ENCODE measurements at places on chromosomes 4 and X.

DNA sequence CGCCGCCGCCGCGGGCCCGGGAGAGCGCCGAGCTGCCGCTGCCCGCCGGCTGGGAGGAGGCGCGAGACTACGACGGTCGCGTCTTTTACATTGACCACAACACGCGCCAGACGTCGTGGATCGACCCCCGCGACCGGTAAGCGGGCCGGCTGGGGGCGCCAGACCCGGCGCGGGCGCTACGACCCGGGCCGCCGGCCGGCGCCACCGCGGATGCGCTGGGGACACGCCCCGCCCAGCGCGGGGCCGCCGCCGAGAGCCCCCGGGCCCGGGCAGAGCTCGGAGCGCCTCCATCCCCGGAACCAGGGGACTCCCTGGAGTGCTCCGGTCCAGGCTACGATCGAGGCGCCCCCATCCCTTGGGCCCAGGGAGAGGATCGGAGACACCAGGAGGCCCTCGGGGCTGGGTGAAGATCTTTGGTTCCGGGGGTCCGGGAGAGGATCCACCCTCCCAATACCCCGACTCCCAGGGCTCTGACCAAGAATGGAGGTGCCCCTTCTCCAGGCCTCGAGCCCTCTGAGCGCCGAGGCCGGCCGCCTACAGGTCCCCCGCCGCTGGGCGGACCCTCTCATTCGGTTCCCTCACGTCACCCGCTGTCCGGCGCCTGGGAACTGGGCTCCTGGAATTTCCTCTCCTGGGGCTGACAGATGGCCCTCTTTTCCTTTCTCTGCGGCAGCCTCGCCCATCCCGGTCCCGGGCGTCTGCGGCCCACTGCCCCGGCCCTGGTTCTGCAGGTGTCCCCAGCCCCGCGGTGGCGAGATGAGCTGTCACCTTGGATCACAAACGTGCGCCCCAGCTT is 48.8 kb downstream of the CLDN34 start:
- DNase-seq: peak; percentile 60

DNA sequence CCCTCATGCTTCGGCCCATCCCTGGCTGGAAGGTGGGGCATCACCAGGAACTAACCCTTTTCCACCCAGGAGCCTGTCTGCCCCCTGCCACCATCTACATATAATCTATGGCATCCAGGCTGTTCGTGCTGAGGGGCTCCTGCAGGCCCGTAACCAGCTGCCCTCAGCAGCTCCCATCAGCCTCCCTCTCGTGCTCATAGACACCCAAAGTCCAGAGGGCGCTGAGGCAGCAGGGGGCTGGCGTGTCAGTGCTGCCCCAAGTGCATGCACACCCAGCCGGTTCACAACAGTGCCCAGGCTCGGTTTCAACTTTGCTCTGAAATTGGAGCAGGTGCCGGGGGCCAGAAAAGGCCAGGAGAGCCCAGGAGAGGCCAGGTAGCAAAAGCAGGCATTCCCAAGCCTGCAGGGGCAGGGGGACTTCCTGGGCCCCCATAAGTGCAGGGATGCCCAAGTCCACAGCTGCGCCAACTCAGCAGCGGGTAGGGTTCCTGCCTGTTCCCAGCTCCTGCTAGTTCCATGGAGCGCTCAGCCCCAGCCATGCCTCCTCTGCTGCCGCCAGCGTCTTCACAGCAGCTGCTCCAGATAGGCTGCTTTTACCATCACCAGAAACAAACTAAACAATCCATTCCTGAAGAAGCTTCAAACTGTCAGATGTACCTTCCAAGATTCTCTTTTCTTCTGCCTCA is 558.2 kb upstream of the GNPDA2 start:
- DNase-seq: no peak

DNA sequence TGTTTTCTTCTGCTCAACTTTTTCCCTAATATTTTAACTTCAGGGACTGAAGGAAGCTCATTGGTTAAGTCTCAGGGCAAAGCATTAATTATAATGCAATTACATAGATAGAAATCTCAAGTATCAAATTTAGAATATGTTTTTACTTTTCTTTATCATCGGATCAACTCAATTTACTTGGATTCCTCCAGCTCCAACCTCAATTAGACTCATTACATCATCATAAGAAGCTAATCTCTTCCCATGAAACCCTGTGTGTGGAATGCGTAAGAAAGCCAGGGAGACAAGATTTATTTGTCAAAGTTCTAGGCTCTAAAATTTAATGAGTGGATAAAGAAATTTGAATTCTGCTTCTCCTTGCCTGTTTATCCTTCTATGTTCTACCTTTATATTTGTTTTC is 918.4 kb downstream of the ADGRL3 start:
- DNase-seq: no peak

- DNase-seq: no peak
Measured at GRCh38 chr4:67939195-67939594, 24.1 kb downstream of the TMPRSS11A start.

DNA sequence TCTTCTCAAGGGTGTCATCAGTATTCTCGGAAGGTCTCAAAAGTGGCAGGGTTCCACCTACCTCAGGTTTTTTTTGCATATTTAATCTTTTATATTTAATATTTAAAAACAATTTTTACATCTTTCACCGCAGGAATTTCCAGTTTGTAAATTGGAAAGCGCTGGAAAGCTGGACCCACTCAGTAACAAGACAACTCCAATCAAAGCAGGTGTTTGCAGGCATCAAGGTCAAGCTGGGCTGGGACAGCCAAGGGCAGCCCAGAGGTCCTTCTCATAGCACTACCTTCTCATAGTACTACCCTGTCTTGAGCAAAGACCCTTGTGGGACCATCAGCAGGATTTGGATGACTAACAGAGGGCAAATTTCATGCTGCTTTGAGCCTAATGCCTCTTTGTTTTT is 160.1 kb downstream of the TET2 start:
- DNase-seq: no peak

- no peak for DNase-seq
Measured at GRCh38 chr4:81635739-81636138, 164.0 kb upstream of the RASGEF1B start.

DNA sequence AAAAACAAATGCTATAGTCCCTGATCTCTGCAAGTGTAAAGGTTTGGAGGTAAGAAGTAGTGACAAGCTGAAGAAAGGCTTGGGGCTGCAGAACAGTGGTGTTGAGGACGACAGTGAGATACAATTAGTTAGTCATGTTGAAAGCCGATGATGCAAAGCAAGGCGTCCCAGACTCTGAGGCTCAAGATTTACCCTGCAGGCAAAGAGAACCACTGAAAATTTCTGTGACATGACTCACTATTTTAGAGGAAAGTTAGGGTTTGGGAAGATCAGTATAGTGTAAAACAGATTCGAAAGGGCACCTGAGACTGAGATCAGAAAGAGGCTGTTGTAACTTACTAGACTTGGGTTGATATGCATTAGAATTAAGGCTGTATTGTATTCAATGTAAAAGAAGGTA is 281.3 kb upstream of the FTHL17 start:
- no peak for DNase-seq

- no peak for DNase-seq
Measured at GRCh38 chrX:153411255-153411987, at the start of gene ZFP92. TSS of gene ZFP92 (plus strand) at chrX:153411472. CDS start at chrX:153418323, 6,851 bp downstream.

DNA sequence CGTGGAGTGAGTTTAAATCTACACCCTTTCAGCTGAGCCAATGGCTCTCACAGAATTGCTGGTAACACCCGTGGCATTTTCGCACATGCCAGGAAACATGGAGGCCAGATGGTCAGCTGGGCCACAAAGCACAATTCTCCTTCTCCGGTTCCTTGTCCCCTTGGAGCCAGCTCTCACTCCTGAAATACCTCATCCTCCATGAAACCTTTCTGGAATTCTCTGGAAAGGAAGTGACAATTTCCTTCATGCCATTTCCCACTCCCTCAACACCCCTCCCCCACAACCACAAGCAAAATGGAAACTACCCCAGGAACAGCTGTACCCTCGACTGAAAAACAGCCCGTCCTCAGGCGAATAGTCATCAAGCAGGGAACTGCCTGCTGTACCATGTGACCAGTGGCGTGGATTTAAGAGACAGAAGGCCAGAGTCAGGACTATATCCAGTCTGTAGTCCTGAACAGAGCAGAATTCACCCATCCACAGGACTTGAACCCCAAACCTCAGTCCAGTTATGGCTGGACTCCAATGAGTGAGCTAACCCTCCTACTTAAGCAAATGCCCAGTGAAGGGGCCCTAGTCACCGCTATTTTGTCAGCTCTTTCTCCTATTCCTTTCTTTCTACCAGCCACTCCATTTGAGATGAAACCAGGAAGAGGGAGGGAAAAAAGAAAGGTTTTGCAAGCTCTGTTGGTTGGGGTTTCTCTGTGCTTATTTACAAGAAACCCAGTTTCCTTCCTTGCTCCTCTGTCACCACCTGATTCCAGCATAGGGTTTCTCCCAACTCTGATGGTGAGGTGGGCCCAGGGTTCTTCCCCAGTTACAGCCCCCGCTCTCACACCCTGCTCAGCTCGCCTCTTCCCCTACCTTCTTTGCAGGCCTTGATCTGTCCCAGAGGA is 24.5 kb downstream of the ELF4 start:
- DNase-seq: no peak

DNA sequence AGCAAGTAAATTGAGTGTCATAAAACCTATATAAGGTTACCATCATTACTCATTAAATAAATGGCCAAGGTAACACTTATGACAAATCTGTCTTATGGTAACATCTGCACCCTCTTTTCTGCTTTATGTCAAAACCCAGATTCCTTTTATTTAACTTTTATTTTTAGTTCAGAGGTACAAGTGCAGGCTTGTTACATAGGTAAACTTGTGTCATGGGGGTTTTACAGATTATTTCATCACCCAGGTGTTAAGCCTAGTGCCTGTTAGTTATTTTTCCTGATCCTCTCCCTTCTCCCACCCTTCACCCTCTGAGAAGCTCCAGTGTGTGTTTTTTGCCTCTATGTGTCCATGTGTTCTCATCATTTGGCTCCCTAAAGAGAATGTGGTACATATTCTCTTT is 930.7 kb downstream of the CCSER1 start:
- DNase-seq: no peak

DNA sequence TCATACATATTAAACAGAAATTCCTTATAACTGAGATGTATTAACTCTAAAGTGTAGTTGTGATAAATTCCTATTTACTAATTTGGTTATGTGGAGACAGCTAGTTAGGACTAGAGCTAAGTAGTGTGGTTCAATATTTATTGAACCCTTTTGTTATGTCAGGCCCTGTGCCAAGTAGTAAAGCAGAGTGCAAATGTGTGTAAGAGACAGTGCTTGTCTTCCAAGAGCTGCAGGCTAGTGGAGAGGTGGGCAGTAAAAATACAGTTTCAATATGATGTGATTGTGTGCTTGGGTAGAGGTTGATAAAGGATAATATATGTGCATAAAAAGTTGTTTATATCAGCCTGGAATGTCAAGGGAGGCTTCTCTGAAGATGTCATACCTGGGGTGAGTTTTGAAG is 80.0 kb downstream of the TBC1D19 start:
- no peak for DNase-seq

DNA sequence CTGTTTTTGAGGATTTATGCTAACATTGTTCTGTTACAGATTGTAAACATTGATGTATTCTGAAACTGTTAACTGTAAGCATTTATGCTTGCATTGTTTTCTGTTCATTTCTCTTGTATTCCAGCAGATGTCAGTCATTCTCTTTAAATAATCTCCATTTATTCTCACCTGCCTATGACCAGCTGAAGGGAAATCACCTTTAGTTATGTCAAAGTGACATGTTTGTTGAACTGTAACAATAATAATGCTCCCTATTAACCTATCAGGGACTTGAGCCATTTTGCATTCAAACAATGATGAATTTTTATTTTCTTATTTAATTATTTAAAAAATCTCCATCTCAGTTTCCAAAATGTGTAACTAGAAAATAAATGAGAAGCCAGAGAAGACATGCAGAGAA is 58.0 kb downstream of the SPCS3 start:
- no peak for DNase-seq

DNA sequence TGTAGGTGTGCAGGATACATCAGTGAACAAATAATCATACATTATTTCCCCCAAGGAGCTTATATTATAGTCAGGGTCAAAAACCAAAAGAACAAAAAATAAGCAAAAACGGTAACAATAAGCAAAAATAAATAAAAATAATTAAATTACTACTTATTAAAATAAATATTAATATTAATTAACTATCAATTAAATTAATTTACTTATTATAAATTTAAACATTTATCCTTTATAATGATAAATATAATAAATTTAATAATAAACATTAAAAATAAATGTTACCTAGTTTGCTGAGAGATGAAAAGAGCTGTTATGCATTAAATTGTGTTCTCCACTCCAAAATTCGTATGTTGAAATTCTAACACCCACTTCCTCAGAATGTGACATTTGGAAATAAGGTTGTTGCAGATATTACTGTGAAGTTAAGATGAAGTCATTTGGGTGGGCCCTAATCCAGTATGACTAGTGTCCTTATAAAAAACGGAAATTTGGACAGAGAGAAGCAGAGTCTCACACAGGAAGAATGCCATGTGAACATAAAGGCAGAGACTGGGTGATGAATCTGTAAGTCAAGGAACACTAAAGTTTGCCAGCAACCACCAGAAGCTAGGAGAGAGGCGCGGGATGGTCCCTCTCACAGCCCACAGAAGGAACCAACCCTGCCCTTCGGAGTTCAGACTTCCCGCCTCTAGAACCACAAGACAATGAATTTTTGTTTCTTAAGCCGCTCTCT is 67.2 kb upstream of the IBSP start:
- DNase-seq: no peak

DNA sequence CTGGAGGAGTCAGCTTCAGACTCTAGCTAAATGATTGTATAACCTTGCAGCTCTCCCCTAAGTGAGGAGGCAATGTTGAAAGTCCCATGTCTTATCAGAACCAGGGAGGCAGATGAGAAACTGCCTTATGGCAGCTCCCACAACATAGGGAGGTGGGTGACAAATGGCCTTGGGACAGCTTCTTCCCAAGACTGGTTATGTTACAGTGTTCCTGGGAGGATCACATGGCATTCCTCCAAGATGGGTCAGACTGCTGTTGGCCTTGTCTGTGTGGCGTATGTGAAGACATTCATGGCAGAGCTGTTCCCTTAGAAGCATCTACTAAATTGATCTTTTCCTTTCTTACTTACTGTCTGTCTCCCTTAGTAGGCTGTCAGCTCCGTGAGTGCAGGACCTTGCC is 42.0 kb downstream of the HPRT1 start:
- DNase-seq: no peak

GRCh38 chr4:13483768-13484121 is 395 bp downstream of the RAB28 start:
- no peak for DNase-seq

GRCh38 chrX:105461016-105461415 is 240.5 kb upstream of the TEX13A start:
- DNase-seq: no peak

GRCh38 chrX:150942942-150943594 is 40.1 kb upstream of the HMGB3 start:
- no peak for DNase-seq

GRCh38 chrX:64229154-64229553 is 1.3 kb downstream of the ASB12 start:
- DNase-seq: no peak

DNA sequence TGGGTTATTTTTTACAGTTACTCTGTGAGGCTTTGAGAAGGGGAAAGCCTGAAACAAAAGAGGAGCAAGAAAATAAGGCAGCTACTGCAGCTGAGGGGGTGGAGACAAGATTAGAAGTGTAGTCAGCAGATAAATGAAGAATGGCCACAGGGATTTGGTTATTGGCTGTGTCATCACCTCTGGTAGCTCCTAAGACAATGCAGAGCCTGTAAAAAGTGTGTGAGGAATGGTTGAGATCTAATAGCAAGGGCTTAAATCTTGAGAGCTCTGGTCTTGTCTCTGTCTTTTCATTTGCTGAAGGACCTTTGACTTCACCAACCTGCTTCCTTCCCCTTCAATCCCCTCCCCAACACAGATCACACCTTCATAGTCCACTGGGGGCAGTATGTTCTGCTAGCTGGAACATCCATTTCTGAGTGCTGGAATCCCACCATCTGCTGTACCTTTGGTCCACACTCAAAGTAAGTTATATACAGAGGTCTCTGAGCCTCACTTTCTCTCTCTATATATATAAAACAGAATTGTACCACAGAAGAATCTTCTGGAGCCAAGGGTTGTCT is 213.7 kb upstream of the ZIC3 start:
- no peak for DNase-seq

Data from ecto neural progenitor cell (in vitro differentiated cells).